Astrocyte (in vitro differentiated cells and primary cell): ENCODE measurements at places on chromosomes 7 and 10. TPM values are rescaled to one million over a fixed set of nuclear protein-coding genes. Genes with fewer than 3 reads are reported as not detected.
A peak's percentile ranks its signal among the peaks of the same experiment; 100 is the strongest.

- peak; percentile 63 for DNase-seq
Measured at GRCh38 chr7:33076737-33077136, 14.2 kb upstream of the NT5C3A start.

LOXL4 gene
- total RNA-seq, result 26.6 and 41.2 TPM in 2 replicates

ZNF248 gene
- total RNA-seq, result 0.75 and 0.89 TPM in 2 replicates

- DNase-seq, result peak; percentile 47
Measured at GRCh38 chr10:61896854-61897661, 4.4 kb upstream of the ARID5B start.

GRCh38 chr7:132049462-132050304, 493.3 kb upstream of the PODXL start:
- no peak for DNase-seq

- no peak for DNase-seq
Measured at GRCh38 chr10:30062582-30062981, 3.2 kb upstream of the JCAD start.

DNA sequence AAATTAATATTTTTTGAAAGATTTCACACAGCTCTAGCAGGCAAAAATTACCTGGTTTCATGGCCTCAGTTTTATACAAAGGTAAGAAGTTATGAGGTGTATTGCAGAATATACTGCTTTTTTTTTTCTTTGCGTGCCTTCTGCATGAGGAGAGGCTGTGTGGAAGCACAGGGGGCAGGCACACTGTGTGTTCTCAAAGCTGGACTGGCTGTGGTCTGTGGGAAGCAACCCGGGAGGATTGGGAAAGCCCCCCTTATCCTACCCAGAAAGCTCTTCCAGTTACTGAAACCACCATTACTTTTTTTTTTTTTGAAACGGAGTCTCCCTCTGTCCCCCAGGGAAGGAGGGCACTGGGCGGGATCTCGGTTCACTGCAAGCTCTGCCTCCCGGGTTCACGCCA, 25.0 kb downstream of the ADARB2 start:
- DNase-seq, result no peak

DNA sequence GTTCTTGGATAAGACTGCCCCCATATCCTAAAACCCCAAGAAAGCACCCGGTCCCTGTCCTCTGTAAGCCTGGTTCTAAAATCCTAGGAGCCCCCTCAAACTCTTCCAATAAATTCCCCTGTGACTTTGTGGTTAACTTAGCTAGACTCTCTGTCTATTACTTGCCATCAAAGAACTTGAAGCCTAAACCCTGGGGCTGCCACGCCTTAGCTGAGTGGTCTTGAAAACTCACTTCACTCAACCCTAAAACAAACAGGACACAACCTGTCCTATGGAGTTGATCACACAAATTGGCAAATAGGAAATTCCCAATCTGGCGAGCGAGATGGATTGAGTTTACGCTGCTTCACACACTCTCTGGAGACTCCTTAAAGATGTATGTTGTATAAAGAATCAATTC, 191.4 kb upstream of the SVIL start:
- DNase-seq, result no peak

- DNase-seq, result peak; percentile 29
Measured at GRCh38 chr7:12067156-12067831, 143.8 kb upstream of the TMEM106B start.

LARP4B gene
- 97.3 and 101 TPM in 2 replicates for total RNA-seq

GRCh38 chr7:67754651-67755050, 758.0 kb downstream of the TYW1 start:
- DNase-seq, result peak; percentile 39

DNA sequence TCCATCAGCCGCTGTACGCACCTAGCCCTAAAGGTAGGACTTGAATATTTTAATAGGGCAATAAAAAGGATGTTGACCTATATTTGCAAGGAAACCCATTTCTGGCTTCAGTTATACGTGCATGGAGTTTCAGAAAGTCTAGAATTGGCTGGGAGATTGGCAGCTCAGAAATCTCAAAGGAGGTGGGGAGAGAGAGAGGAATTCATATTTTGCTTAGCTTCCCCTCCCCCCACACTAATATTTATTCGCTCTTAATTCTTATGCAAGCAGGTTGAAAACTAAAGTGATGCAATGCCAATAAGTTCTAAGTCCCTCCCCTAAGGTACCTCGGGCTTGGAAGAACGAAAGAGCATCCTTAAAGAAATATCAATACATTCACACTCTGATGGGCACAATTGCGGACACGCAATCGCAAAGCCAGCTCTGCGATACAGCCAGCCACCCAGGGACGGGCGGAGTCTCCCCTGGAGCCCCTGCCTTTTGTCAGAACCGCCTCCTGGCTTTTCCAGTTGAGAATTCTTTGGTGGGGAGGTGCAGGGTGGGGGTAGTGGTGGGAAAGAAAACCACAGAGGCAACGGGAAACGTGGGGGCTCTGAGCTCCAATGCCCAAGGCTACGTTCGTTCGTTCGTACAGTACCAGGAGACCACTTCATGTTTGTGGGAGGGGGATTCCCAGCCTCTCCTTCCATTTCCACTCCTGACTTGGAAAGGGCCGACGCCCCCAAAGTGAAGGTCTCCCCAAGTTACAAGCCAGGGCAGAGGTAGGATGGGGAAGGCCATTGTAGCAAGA, 1.3 kb downstream of the SHH start:
- DNase-seq, result no peak

GRCh38 chr7:55534262-55534915, 37.9 kb downstream of the VOPP1 start:
- DNase-seq, result peak; percentile 70

GRCh38 chr10:77643795-77644468, 6.3 kb upstream of the KCNMA1 start:
- DNase-seq, result peak; percentile 37

CALML3 gene
- total RNA-seq, result not detected in 2 replicates

GRID1 gene
- 0.48 and 0.75 TPM in 2 replicates for total RNA-seq

DNA sequence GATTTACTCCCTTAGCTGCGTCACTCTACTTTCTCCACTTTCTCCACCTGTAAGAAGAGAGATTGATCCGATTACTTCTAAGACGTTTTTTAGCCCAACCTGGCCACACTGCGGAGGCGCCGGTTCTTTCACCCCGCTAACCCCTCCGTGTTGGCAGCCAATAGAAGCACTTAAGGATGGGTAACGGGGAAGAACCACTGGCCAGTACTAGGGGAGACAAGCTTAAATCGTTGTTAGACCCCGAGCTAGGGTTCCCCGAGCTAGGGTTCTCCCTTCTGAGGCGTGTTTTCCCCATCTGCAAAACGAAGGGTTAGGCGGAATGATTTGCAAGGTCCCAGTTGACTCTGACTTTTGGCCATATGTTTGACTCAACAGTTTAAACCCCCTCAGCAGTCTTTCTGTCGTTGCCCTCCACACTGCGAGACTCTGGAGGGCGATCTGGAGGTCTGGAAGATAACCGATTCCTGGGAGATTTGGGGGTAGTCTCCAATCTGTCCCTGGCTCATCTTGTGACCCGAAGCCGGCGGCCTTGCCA, 644 bp downstream of the UMAD1 start:
- no peak for DNase-seq

GRCh38 chr7:105210721-105211205, 178.0 kb downstream of the SRPK2 start:
- DNase-seq, result peak; percentile 35

DNA sequence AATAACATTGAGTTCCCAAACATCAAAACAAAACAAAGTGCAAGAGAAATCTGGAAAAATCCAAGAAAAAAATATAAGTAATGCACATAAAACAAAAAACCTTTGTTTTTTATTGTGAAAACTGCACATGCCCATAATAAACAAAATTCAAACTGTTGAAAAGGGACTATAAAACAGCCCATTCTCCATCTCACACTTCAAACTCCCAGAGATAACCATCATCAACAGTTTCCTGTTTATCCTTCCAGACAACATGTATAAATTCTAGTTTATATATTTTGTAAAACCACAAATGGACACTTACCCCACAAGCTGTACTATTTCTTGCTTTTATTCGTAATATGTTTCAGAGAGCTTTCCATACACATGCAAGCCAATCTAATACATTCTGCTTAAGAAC, 79.3 kb downstream of the DPY19L1 start:
- DNase-seq, result no peak

ZNF479 gene
- not detected in 2 replicates for total RNA-seq

ZNF33A gene
- total RNA-seq, result 8.4 and 11.6 TPM in 2 replicates

DNA sequence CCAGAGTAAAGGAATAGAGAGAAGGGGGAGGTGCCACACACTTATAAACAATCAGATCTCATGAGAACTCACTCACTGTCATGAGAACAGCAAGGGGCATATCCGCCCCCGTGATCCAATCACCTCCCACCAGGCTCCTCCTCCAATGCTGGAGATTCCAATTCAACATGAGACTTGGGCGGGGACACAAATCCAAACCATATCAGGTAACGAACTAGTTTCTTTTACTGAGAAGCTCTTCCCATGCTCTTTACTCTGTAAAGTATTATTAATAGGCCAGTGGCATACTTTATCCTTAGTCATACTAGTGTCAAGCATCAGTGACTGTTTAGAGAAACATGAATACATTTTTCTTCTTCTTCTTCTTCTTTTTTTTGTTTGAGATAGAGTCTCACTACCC, 39.4 kb upstream of the ZNF488 start:
- peak; percentile 11 for DNase-seq

DNA sequence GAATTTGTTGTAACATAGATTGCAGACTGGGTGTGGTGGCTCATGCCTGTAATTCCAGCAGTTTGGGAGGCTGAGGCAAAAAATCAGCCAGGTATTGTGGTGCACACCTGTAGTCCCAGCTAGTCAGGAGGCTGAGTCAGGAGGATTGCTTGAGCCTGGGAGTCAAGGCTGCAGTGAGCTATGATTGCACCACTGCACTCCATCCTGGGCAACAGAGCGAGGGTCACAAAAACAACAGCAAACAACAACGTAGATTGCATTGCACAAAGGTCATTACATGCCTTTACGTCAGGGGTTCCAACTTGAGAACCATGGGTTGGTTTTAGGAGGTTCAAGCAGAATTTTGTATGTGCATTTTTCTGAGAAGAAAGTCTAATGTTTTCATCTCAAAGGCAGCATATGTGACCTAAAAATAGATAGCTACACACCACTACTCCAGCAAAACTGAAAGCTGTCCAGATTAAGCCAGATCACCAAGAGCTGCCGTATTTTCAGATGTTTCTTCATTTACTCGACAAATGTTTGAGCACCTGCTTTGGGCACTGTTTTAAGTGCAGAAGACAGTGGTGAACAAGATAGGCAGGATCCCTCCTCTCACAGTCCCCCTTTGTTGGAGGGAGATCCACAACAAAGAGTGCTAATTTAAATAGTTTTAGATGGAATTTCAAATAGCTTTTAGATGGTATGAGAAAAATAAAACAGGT, 28.3 kb upstream of the CYP26C1 start:
- no peak for DNase-seq

DNA sequence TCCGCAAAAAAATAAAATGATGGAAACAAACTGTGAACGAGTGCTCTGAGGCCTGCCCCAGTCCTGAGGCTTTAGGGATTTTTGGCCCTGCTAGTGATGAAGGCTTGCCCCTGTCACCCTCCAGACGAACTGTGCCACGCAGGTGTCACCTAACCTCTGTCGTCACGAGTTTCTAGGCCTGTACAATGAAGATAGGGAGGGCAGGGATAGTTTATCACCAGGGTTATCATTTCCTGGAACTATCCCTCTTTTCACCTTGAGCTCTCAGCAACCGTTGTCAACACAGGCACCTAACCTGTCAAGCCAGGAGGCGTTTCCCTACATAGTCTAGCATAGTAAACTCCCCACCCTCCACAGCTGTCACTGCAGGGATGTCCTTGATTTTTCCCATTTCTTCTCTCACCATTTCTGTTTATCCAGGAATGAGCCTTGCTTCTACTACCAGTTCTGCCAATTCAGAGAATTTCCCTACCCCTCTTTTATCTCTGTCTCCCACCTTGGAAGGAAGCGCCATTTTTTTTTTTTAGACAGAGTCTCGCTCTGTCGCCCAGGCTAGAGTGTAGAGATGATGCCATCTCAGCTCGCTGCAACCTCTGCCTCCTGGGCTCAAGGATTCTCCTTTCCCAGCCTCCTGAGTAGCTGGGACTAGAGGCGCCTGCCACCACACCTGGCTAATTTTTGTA, 2.2 kb upstream of the ACHE start:
- no peak for DNase-seq
